Stimulated activated CD4-positive, alpha-beta T cell treated with anti-CD3 and anti-CD28 coated beads, Interleukin-15, amount 100 ng/mL, for 1 hour (primary cell): ENCODE measurements at places on chromosomes 4 and X.

- DNase-seq, result no peak
Measured at GRCh38 chrX:40445691-40446090, 135.1 kb upstream of the ATP6AP2 start.

DNA sequence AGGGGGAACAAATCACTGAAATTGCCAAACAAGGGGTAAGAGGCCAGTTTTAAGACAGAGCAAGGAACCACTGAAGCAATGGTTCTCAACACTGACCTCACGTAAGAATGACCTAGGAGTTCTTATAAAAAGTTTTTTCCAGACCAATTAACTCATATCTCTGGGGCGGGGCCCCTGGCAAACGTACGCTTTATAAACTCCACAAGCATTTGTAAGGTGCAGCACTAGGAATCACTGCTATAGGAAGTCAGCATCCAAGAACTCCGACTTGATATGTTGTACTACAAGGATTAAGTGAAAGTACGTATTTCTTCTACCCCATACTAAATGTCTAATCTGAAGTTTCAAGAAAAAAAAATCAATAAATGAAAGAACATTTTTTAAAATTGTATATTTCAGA, 269.9 kb downstream of the RCHY1 start:
- no peak for DNase-seq

- no peak for DNase-seq
Measured at GRCh38 chr4:129561886-129562671, 466.1 kb downstream of the C4orf33 start.

DNA sequence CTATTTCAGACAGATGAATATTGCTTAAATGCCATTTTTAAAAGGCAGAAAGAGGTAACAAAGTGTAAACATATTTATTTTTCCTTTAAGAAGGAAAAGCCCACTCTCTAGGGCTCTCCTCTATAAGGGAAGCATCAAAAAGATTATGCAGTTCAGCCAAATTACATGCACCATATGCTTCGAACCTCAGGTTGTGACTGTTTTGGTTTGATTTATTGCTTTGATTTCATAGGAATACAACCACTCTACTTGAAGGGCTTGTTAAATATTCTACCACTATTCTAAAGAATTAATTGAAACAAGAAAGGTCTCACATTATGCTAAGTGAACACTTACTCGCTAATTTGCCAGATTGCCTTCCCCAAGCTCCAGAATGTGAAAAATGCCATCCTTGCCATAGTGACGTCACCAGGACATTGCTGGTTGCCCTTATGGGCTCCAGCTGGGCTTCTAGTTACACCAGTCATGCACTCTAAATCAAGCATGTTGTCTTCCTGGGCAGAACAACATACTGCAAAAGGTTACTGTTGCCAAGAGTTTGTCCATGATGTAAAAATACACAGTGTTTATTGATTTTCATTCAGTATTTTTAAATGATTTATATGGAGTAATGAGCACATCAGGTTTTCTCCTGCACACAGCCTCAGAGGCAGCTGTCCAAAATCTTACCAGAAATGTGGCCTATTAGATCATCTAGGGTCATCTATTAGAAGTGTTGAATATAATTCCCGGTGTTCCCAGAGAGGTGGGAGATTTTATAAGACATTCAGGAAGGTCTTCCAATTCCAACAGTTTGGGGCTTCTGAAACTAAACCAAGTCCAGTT, 164.4 kb upstream of the RAPGEF2 start:
- DNase-seq, result no peak

GRCh38 chr4:161767116-161767515, 396.7 kb downstream of the FSTL5 start:
- DNase-seq, result no peak

DNA sequence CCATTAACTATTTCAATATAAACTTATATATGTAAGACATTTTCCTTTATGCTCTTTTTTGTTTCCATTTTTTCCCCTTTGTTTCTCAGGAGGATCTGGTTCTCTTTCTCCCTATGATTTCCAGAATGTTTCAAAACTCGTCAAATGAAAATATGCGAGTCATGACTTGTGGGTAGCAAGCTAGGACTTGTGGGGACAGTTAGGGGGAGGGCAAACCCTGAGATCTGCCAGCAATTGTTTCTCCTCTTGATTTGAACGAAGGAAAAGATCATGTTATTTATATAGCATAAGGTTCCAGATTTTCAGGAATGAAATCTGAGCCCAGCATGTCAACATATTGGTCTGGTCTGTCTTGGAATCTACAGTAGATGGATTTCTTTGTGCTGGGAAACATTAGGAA, 28.9 kb upstream of the GPC4 start:
- no peak for DNase-seq

DNA sequence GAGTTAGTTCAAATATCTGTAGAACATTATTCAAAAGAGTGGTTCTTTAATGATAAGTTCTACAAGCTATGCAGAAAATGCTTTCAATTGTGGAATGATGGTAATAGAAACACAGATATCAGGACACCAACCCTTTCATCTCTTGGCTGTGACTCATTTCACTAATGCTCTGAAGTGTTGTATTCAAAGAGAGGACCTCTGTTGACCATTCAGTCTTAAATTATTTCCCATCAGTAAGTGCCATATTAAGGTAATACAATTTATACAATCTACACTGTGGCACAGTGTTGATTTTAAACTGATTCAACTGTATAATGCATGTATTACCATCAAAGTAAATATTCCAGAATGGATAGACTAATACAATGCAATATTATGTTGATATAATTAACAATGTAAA, 289.0 kb upstream of the ADGRL3 start:
- DNase-seq, result no peak

DNA sequence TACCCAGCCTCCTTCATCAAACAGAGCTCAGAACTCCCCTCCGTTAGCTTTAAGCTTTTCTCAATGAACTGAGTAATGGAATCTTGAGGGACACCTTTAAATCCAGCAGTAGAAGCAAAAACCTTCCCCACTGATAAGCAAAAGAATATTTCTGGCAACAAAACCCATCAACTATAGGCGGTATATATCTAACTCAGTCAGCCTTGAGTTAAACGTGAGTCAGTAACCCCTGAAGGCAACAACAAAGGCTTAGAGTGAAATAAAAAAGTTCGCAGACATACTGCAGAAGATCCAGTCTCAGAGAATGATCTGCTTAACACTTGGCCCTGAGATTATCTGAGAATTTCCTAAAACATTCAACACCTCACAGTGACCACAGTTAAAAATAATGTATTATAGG, 77.2 kb downstream of the DMD start:
- no peak for DNase-seq

DNA sequence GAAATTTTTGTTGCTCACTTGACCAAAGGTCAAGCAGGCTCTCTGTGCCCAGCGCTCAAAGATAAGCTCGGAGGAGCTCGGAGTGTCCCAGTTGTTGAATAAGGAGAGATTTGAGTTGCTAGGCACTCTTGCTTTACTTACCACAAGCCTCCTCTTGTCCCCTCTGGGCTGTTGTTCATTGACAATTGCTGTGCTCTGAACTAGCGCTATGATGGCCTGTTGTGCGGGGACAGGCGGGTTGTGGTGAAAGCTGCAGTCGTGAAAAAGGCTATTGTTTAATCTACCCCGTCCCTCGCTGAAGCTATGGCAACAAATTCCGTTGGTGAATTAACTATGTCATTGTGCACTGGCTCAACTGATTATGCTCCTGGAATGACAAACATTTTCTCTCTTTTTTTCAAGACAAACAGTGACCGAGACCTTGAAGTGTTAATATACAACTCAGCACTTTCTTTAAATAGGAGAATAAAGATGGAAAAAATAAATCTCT, 21.0 kb upstream of the POLA1 start:
- no peak for DNase-seq

DNA sequence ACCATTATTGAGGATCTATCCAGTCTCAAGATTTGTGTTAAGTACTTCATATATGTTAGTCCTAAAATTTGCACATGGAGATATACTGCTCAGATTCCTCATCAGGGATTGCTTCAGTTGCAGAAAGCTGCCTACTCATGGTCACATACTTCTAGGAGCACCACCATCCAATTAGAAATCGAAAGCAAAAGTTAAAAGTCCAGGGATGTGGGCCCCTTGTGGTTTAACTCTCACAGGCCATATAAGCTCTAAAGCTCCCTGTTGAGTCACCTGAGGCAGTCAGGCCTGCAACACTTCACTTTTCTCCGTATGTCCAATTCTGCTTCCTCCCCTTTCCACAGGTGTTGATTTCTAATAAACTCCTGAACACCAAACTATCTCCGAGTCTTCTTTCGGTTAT, 84.2 kb downstream of the CNOT6L start:
- no peak for DNase-seq

GRCh38 chrX:24876530-24877287, 139.1 kb downstream of the ARX start:
- no peak for DNase-seq

DNA sequence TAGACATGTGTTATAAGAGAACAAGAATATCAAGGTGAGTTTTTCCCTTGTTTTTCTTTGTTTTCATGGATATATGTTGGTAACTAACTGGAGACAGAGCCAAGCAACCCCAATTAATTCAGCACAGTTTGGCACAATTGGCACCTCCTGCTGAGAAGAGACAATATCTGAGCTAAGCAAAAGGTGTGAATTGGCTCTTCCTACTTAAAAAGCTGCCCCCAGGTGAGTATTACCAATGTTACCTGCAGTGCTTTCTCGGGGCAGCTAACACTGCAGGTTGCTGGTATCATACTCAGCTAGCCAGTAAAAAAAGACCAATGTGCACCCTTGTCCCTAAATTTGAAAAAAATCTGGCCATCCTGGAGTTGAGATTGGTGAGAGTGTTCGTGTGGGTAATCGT, 871.2 kb upstream of the TENM3 start:
- DNase-seq, result no peak

DNA sequence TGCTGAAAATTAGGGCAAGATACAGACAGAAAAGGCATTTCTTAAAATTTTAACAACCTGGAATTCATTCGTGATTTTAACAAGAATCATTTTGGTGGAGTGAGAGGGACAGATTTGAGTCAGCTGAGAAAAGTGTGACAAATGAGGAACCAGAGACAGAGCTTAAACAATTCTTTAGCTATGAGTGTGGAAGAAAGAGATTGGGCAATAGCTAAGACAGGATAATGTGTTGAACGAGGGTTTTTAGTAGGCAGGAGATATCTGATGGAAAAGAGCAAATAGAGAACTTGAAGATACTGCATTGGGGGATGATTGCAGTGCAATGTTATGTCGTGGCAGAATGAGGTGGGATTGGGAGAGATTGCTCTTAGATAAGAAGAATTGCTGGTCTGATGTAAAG, 164.2 kb upstream of the SPRY1 start:
- DNase-seq, result no peak

DNA sequence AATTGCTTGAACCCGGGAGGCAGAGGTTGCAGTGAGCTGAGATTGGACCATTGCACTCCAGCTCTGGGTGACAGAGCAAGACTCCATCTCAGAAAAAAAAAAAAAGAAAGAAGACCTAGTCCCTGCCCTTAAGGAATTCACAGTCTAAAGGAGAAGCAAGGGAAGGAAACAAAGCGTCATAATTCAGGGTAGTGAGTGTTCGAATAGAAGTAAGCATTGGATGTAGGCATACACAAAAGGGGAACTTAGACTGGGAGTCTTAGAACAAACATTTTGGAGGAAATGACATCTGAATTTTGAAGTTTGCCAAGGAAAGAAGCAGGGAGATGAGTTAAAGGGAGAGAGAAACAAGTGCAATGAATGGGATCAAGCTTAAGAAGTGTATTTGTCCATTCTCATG, 32.4 kb downstream of the PPM1K start:
- DNase-seq, result no peak

DNA sequence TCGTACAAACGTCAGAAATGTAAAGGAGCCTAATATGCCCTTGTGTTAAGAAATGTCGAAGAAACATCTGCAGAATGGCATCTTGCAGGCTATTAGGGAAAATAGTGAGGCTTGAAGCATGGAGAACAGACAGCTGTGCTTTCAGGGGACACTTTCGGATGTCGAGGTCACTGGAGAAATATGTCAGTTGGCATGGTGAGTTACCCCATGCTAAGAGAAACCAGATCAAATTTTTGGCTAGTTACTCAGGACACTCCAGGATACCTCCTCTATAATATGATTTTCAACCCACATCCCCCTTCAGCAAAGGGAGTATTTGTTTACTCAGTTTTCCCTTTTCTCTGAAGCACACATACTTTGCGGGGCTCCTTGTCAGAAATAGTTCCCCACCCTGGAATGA, 171.4 kb downstream of the GPC3 start:
- no peak for DNase-seq

DNA sequence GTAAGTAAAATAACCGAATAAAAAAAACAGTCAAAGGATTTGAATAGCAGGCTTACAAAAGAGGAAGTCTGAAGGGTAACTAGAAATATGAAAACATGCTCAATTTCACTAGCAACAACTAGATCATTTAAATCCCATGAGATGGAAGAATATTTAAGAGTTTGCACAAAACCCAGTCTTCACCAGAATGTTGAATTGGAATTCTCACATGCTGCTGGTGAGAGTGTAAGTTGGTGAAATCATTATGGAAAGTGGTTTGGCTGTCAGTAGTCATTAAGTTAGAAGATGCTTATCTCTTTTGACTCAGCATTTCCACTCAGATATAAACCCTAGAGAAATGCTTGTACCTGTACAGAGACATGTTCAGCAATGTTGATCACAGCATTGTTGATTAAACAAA, 110.1 kb downstream of the PGRMC2 start:
- no peak for DNase-seq

- DNase-seq, result no peak
Measured at GRCh38 chrX:9586992-9587392, 122.1 kb downstream of the TBL1X start.

- no peak for DNase-seq
Measured at GRCh38 chrX:118216509-118216908, 99.9 kb upstream of the KLHL13 start.

- no peak for DNase-seq
Measured at GRCh38 chrX:66602381-66602938, 36.4 kb downstream of the EDA2R start.

GRCh38 chr4:143215873-143216272, 31.2 kb downstream of the USP38 start:
- no peak for DNase-seq

- DNase-seq, result no peak
Measured at GRCh38 chr4:41866799-41867677, 68.2 kb upstream of the TMEM33 start.

DNA sequence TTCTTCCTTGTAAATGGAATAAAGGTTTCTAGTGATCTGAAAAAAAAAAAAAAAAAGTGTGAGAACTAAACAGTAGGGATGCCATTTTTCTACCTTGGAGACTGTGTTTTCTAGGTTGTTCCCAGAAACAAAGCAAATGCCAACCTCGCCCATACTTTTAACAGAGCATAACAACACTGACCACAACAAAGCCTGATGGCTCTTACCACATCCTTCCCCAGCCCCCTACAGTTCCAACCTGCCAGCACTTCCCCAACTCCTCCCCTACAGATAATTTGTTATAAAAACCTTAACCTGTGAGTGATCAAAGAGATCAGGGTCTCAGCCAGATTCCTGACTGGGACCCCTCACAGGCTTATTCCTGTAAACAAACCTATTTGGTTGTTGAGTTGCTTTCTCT, 940.0 kb downstream of the SH3BGRL start:
- no peak for DNase-seq

DNA sequence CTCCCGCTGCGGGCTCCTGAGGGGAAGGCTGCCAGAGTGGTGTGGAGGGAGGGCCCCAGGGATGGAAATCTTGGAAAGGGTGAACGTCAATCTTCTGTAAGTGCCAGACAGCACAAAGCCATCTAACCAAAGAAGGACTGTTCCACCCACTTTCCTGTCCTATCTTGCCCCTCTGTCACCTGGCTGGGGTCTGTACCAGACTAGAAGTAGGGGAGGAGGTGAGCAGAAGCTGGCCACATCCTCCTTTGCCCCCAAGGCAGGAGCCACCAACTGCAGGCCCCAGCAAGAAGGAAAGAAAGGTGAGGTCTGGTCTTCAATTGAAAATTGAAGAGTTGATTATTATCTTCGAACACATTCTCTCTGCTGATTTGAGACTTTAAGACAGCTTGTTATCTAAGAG, 214.4 kb upstream of the LEF1 start:
- DNase-seq, result no peak
